CD14-positive monocyte (primary cell): ENCODE measurements at places on chromosomes 11 and 22.

DNA sequence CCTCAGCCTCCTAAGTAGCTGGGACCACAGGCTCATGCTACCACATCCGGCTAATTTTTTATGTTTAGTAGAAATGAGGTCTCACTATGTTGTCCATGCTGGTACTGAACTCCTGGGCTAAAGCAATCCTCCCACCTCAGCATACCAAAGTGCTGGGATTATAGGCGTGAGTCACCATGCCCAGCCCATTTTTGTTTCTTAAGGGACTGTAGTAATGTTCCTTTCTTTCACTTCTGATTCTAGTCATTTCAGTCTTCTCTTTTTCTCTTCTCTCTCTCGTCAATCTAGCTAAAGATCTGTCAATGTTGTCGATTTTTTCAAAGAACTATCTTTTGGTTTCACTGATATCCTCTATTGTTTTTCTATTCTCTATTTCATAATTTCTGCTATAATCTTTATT lies 111.0 kb upstream of the APOA1 start:
- DNase-seq = peak; percentile 67
- H3K4me3 ChIP-seq = peak overlapping the region; percentile 49
- peaks cover 22% of the 10 kb centered on the region for H3K4me1 ChIP-seq
- peaks cover 16% of the 10 kb centered on the region for H3K36me3 ChIP-seq
- H3K27ac ChIP-seq = peak overlapping the region; percentile 76

GRCh38 chr22:49811020-49811791 lies 16.5 kb downstream of the BRD1 start:
- peak overlapping the region; percentile 4 for H3K27ac ChIP-seq
- H3K4me3 ChIP-seq = no peak overlapping the region
- peaks cover 44% of the 10 kb centered on the region for H3K36me3 ChIP-seq
- H3K27me3 ChIP-seq = no peaks in the 10 kb centered on the region
- no peak for DNase-seq

DNA sequence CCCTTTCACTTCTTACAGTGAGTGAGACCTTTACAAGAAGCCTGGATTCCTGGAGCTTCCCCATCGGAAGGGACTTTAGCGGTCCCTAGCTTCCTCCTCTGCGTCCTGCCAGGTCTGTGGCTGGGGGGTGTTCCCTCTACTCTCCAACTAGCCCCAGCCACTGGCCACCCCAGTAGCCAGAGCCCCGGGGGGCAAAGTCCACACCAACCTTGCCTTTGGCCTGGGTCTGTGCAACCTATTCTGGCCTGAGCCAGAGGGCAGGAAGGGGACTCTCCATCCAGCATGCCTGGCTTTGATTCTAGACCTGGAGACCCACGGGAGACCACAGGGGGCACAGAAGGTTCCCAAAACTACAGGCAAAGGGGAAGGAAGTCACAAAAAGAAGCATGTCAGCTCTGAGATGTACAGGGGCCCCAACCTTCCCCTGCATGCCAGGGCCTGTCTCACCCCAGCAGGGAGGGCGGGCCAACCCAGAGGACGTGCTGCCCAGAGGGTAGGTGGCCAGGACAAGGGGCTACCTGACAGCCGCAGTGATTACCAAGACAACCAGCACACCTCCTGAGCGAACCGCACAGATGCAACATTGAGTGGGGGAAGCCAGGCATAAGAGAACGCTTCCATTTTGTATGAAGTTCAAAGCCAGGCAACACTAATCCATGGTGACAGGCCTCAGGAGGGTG lies 52.4 kb downstream of the DSCAML1 start:
- no peaks in the 10 kb centered on the region for H3K4me1 ChIP-seq
- no peak for DNase-seq
- H3K27me3 ChIP-seq = peaks cover 4% of the 10 kb centered on the region
- H3K27ac ChIP-seq = no peak overlapping the region
- H3K4me3 ChIP-seq = no peak overlapping the region
- H3K36me3 ChIP-seq = no peaks in the 10 kb centered on the region

DNA sequence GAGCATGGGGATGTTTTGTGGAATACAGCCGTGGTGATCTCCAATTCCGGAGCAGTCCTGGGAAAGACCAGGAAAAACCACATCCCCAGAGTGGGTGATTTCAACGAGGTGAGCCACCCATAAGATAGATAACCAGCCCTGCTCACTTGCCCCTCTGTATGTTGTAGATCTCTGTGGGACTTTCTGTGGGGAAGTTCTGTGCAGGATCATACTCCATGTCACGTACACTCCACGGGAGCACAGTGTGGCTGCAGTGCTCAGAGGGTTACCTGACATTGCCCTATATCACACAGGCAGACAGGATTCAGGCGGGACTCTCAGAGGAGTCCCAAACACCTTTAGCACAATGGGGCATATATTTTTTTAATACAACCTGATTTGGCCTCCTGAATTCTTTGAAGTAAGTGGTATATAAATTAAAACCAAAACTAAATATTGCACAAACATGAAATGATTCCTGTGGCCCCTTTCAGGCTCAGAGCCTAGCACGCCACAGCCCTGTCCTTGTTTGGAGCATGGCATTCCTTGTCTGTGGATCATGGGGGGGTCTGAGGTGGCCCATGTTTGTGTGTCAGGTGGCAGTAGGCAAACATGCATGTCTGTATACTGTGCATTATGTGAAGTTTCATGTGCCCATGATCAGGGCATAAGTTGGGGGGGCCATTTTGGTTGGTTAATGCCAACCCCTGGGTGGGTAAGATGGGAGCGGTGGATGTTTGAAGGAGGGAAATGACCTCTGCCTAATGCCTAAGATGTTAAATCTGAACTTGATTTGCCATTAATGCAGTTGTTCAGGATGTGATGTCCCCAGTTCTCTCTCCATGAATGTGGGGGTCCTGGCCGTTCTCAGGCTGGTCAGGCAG lies 18.5 kb downstream of the UPB1 start:
- no peaks in the 10 kb centered on the region for H3K27me3 ChIP-seq
- H3K4me3 ChIP-seq = no peak overlapping the region
- peaks cover 92% of the 10 kb centered on the region for H3K4me1 ChIP-seq
- DNase-seq = no peak
- no peak overlapping the region for H3K27ac ChIP-seq
- H3K36me3 ChIP-seq = no peaks in the 10 kb centered on the region

GRCh38 chr22:50529416-50529896 lies 356 bp downstream of the TYMP start:
- H3K4me3 ChIP-seq = peak overlapping the region; percentile 99
- H3K36me3 ChIP-seq = peaks cover 14% of the 10 kb centered on the region
- DNase-seq = no peak
- H3K27ac ChIP-seq = peak overlapping the region; percentile 100
- peaks cover 85% of the 10 kb centered on the region for H3K4me1 ChIP-seq
- H3K27me3 ChIP-seq = no peaks in the 10 kb centered on the region

GRCh38 chr11:48148749-48149148 lies 67.9 kb upstream of the OR4B1 start:
- H3K27ac ChIP-seq = no peak overlapping the region
- H3K4me1 ChIP-seq = no peaks in the 10 kb centered on the region
- no peak overlapping the region for H3K4me3 ChIP-seq
- H3K27me3 ChIP-seq = no peaks in the 10 kb centered on the region

GRCh38 chr22:27512283-27512761 lies 289.2 kb downstream of the MN1 start:
- H3K27ac ChIP-seq = no peak overlapping the region
- H3K4me1 ChIP-seq = no peaks in the 10 kb centered on the region
- H3K36me3 ChIP-seq = no peaks in the 10 kb centered on the region
- no peaks in the 10 kb centered on the region for H3K27me3 ChIP-seq

GRCh38 chr11:62340269-62340901 lies 3.1 kb downstream of the ASRGL1 start:
- H3K4me3 ChIP-seq = peak overlapping the region; percentile 72
- peaks cover 71% of the 10 kb centered on the region for H3K4me1 ChIP-seq
- peak overlapping the region; percentile 36 for H3K27ac ChIP-seq
- H3K27me3 ChIP-seq = no peaks in the 10 kb centered on the region

GRCh38 chr11:8281266-8281665 lies 17.6 kb upstream of the LMO1 start:
- H3K4me3 ChIP-seq = no peak overlapping the region
- no peaks in the 10 kb centered on the region for H3K4me1 ChIP-seq
- H3K27me3 ChIP-seq = peaks cover 10% of the 10 kb centered on the region
- H3K27ac ChIP-seq = no peak overlapping the region
- DNase-seq = no peak
- H3K36me3 ChIP-seq = no peaks in the 10 kb centered on the region
